Osteoblast (primary cell): ENCODE measurements at places on chromosomes 1 and 21. TPM values are rescaled to one million over a fixed set of nuclear protein-coding genes. Genes with fewer than 3 reads are reported as not detected.

GRCh38 chr21:46437511-46437910 is 21.2 kb upstream of the DIP2A start:
- no peak overlapping the region for H3K4me3 ChIP-seq
- H3K4me1 ChIP-seq: no peaks in the 10 kb centered on the region
- peaks cover 53% of the 10 kb centered on the region for H3K36me3 ChIP-seq
- H3K27ac ChIP-seq: no peak overlapping the region
- H3K27me3 ChIP-seq: no peaks in the 10 kb centered on the region

The C1orf210 gene
- not detected in 2 replicates for total RNA-seq

DNA sequence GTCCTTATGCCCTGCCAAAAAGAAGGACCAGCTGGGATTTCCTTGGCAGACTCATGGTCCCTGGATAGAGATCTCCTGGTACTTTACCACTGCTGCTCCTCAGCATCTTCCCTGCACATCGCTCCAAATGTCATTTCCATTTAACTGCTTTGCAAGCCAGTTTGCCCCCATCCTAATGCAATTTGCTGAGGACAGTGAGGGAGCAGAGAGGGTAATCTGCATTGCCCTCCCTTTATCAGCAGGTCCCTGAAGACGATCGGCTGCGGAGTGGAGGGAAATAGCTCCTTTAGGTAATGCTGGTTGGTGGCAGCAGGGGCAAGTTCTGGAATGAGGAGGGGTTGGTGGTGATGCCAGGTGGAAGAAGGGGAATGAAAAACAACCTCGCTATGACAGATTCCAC is 2.7 kb downstream of the PLXNA2 start:
- H3K4me1 ChIP-seq: peaks cover 10% of the 10 kb centered on the region
- no peak overlapping the region for H3K4me3 ChIP-seq
- no peak overlapping the region for H3K27ac ChIP-seq
- H3K36me3 ChIP-seq: no peaks in the 10 kb centered on the region

DNA sequence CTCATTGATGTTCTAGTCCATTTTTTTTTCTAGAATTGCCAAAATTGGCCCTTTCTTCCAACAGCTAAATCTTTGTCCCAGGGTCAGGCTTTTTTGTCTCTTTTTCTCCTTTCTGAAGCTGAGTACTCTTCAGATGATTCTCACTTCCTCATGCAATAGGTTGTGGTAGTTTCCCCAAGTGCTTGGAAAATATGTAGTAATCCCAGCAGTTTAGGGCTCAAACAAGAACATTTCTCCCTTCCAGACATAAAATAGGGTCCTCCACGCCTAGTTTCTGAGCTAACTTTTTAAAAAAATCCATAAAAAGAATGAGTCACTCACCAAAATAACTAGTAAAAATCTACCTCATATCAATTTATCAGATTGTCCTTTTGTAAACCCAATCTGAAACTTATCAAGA is 10.0 kb upstream of the MCOLN3 start:
- no peaks in the 10 kb centered on the region for H3K36me3 ChIP-seq
- H3K4me3 ChIP-seq: no peak overlapping the region
- peaks cover 13% of the 10 kb centered on the region for H3K4me1 ChIP-seq

DNA sequence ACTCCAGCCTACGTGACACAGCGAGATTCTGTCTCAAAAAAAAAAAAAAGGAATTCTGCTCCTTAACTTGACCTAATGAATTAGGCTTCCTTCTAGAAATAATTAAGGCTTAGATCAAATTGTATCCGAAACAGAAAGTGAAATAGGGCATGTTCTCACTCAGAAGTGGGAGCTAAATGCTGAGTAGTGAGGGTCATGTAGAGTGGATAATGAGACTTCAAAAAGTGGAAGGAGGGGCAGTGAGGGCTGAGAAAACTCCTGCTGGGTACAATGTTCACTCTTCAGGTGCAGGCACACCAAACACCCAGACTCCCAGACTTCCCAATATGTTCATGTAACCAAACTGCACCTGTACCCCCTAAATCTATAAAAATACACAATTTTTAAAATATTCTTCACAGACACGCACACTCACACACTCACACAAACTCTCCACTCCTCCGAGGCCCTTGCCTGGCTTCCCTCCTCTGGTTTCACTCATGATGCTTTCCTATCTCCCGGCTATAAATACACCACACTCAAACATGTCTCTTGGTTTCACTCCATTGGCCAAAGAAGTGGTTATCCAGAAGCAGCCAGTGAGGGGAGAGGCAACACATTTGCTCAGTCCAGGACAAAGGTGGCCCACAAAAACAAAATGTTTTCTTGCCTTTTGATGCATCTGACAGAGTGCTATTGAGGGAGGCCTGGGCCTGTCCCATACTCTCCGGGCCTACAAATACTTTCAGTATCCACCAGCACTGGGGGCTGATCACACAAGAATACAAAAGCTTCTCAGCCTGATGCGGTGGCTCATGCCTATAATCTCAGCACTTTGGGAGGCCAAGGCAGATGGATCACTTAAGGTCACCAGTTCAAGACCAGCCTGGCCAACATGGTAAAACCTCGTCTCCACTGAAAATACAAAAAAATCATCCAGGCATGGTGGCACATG is 249.2 kb downstream of the TOMM20 start:
- DNase-seq: peak; percentile 47
- H3K4me1 ChIP-seq: peaks cover 5% of the 10 kb centered on the region
- H3K27me3 ChIP-seq: no peaks in the 10 kb centered on the region

GRCh38 chr1:75693551-75693950 is 31.0 kb upstream of the ACADM start:
- H3K4me1 ChIP-seq: no peaks in the 10 kb centered on the region
- DNase-seq: no peak
- no peak overlapping the region for H3K4me3 ChIP-seq
- no peaks in the 10 kb centered on the region for H3K27me3 ChIP-seq

DNA sequence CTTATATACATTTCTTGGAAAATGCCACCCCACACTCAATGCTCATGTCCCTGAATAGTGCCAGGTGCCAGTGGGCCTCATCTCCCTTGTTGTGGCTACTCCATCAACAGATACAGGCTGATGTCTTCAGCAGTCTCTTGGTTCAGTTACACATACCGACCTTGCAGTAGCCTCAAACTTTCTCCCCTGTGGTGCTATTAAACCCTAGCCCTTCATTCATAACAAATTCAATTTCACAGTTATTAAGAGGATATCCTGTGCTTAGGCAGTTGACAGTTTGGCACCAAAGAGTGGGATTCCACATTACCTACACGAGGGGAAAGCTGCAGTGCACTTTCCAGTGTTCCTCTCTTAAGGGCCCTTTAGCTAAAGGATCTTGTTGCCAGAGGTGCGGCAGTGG is 35.9 kb upstream of the CAMK1G start:
- no peak for DNase-seq
- H3K4me1 ChIP-seq: no peaks in the 10 kb centered on the region
- H3K27ac ChIP-seq: no peak overlapping the region
- no peak overlapping the region for H3K4me3 ChIP-seq
- peaks cover 12% of the 10 kb centered on the region for H3K27me3 ChIP-seq

GRCh38 chr1:200867018-200867811 is 5.6 kb upstream of the GPR25 start:
- H3K27ac ChIP-seq: no peak overlapping the region
- H3K4me3 ChIP-seq: no peak overlapping the region
- peak; percentile 80 for DNase-seq
- peaks cover 5% of the 10 kb centered on the region for H3K4me1 ChIP-seq
- peaks cover 13% of the 10 kb centered on the region for H3K36me3 ChIP-seq

The USH2A gene
- under 0.01 and 0.29 TPM in 2 replicates for total RNA-seq

DNA sequence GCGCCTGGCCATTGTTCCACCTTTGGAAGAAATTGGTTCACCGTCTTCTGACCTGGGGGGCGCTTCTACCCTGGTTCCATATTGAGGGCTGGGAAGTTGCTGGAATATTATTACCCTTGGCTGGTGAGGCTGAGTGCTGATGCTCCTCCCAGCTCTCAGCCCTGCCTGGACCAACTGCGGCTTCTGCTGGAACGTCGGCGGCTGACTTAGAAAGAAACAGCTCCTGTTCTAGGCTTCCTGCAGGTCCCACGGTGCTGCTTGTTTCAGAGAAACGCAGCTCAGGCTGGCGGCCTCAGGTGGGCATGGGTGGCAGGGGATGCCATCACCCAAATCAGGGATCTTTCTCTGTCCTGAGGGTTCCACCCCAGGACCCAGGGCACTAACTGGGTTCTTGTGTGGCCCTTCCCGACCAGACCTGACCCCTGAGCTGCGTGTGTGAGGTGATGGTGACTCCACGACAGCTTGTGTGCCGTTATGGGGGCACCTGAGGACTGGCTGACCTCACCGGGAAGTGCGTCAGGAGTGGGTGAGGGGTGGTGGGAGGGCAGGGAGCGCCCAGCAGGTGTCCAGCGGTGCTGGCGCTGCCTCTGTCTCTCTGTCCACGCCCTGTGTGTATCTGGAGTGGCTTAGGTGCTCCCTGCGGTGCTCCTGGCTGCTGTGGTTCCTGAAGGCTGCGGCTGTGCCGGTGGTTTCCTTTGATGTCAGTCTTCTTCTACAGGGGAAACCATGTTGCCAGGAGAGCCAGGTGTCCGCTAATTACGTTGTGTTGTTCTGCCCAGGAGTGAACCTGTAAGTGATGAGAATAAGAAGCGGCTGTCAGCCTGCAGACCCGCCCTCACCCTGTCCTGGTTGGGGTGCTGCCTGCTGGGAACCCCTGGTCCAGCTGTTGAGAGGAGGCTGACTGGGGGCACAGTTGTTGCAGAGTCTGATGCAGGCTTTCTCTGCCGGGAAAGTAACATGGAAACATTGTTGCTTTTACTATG is 8.9 kb downstream of the SKI start:
- H3K36me3 ChIP-seq: peaks cover 9% of the 10 kb centered on the region
- no peaks in the 10 kb centered on the region for H3K27me3 ChIP-seq
- DNase-seq: peak; percentile 76
- peaks cover 75% of the 10 kb centered on the region for H3K4me1 ChIP-seq

The CLDN8 gene
- total RNA-seq: not detected in 2 replicates

The GPR157 gene
- 3.2 and 5.4 TPM in 2 replicates for total RNA-seq

- DNase-seq: peak; percentile 71
- H3K4me3 ChIP-seq: no peak overlapping the region
- H3K36me3 ChIP-seq: no peaks in the 10 kb centered on the region
- no peaks in the 10 kb centered on the region for H3K27me3 ChIP-seq
Observed at GRCh38 chr1:67723620-67724019, 38.6 kb downstream of the GADD45A start.

The NBPF20 gene
- total RNA-seq: 1.4 and 2.4 TPM in 2 replicates
